Astrocyte (in vitro differentiated cells and primary cell): ENCODE measurements at places on chromosomes 12 and 14. TPM values are rescaled to one million over a fixed set of nuclear protein-coding genes. Genes with fewer than 3 reads are reported as not detected.
A peak's percentile ranks its signal among the peaks of the same experiment; 100 is the strongest.

The GNS gene
- total RNA-seq, result 106 and 109 TPM in 2 replicates

The NEK9 gene
- 45.2 and 56.3 TPM in 2 replicates for total RNA-seq

DNA sequence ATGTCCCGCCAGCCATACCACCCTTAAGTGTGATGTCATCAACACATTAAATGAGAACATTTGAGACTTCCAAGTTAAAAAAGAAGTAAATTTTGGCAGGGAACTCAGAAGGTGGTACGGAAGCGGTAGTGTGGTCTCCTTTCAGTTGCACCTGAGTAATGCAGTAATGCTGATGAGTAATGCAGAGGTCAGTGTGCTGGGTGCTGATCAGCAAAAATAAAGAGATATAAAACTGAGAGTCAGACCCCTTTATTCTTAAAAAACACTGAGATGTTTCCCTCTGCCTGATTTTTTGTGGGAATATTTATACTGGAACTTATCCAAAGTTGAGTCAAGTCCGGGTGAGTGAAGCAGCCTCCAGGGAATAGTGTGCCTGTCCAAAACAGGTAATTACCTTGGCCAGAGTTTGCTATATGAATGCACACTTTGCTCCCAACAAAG lies 370.6 kb upstream of the PRICKLE1 start:
- no peak overlapping the region for H3K4me3 ChIP-seq
- no peaks in the 10 kb centered on the region for H3K27me3 ChIP-seq
- peak; percentile 69 for DNase-seq
- no peaks in the 10 kb centered on the region for H3K36me3 ChIP-seq
- peaks cover 21% of the 10 kb centered on the region for H3K4me1 ChIP-seq

GRCh38 chr12:461425-461824 lies 1.7 kb downstream of the B4GALNT3 start:
- no peak overlapping the region for H3K27ac ChIP-seq
- DNase-seq, result no peak
- peaks cover 5% of the 10 kb centered on the region for H3K4me1 ChIP-seq
- peaks cover 75% of the 10 kb centered on the region for H3K27me3 ChIP-seq

- no peak overlapping the region for H3K27ac ChIP-seq
- peaks cover 18% of the 10 kb centered on the region for H3K27me3 ChIP-seq
- no peak for DNase-seq
- H3K36me3 ChIP-seq, result no peaks in the 10 kb centered on the region
Measured at GRCh38 chr14:95359994-95360826, 40.5 kb upstream of the CLMN start.

DNA sequence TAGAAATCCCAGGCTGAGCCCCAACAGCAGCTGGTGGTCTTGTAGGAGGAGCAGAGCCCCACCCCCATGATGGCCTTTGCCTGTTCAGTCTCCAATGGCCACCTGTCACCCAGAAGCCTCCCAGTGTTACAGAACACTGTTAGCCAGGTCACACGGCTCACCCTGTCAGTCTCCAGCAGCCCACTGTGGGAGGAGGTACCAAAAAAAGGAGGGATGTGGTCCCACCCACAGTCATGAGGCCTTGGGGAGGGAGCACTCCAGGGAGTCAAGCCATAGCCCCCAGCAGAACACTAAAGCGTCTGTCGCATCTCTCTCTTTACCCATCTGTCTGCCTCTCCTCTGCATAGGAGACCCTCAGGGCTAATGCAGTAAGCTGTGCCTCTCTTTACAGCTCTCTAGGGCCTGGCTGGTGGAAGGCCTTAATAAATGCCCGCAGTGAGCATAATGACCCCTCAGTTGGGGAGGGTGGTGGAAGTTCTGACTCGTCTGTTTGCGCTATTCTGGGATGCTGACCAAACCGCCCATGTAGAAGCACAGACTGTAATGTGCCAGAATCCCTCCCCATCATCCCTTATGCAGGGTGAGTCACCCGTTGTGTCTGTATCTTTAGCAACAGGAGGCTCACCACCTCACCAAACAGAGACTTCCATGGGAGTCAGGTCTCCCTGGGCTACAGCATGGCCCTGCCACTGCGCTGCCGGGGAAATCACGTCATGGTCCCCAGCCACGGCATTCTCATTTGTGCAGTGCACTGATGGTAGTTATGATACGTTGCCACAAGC lies 14.6 kb downstream of the C14orf132 start:
- H3K4me1 ChIP-seq, result peaks cover 31% of the 10 kb centered on the region
- peak overlapping the region; percentile 95 for H3K27ac ChIP-seq
- DNase-seq, result peak; percentile 100
- no peaks in the 10 kb centered on the region for H3K36me3 ChIP-seq
- H3K27me3 ChIP-seq, result no peaks in the 10 kb centered on the region
- no peak overlapping the region for H3K4me3 ChIP-seq

The MAP3K9 gene
- 10.7 and 13.0 TPM in 2 replicates for total RNA-seq

DNA sequence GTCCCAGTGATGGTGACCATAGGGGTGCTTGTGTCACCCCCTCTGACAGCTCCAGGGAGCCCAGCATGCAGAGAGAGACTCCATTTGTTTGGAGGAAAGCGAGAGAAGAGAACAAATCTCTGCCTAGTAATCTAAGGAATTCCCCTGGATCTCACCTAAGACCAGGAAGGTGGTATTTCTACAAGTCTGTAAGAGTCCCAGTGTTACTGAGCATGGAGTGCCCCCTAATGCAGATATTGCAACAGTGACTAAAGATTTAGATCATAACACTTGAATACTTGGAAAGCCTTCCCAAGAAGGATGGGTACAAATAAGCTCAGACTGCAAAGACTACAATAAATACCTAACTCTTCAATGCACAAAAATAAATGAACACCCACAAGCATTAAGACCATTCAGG lies 360.4 kb upstream of the GARIN6 start:
- H3K4me1 ChIP-seq, result no peaks in the 10 kb centered on the region
- no peak overlapping the region for H3K4me3 ChIP-seq
- H3K36me3 ChIP-seq, result no peaks in the 10 kb centered on the region
- no peak for DNase-seq
- no peaks in the 10 kb centered on the region for H3K27me3 ChIP-seq

The MUCL1 gene
- total RNA-seq, result not detected in 2 replicates

GRCh38 chr14:63055631-63056030 lies 10.4 kb upstream of the KCNH5 start:
- DNase-seq, result no peak
- no peak overlapping the region for H3K4me3 ChIP-seq
- H3K27me3 ChIP-seq, result no peaks in the 10 kb centered on the region
- no peaks in the 10 kb centered on the region for H3K4me1 ChIP-seq

- H3K27ac ChIP-seq, result no peak overlapping the region
- DNase-seq, result no peak
- no peaks in the 10 kb centered on the region for H3K4me1 ChIP-seq
- H3K36me3 ChIP-seq, result peaks cover 48% of the 10 kb centered on the region
Measured at GRCh38 chr12:50740307-50740706, 23.6 kb upstream of the ATF1 start.

DNA sequence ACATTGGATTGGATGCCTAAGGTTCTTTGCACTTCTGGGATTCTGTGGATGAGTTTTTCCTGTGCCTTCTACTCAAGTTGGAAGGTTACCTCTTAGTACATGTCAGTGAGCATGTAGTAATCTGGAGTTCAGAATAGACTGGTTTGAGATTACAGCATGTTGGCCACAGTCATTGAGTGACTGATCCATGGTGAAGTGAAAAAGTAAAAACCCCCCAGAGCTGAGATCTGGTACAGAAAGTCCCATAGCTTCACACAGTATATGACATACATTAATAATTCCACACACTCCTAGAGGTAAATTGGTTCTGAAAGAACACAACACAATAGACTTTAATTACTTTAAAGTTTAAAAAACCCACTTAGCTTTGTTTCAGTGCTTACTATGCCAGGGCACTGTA lies 11.9 kb upstream of the CCND2 start:
- H3K27me3 ChIP-seq, result peaks cover 4% of the 10 kb centered on the region
- no peaks in the 10 kb centered on the region for H3K36me3 ChIP-seq

DNA sequence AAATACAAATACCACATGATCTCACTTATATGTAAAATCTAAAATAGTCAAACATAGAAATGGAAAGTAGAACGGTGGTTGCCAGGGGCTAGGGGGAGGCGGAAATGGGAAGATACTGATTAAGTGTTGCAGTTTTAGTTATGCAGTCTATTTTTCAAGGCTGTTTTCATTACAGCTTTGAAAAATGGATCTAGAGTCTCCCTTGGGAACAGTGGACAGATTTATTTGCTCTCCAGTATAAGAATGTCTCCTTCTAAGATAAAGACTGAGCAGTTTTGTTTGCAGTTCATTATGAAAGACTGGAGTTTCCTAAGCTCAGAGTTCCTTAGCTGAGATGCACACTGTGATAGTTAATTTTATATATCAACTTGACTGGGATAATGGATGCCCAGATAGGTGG lies 202.5 kb downstream of the KLHL28 start:
- H3K27ac ChIP-seq, result no peak overlapping the region
- no peaks in the 10 kb centered on the region for H3K36me3 ChIP-seq
- no peak overlapping the region for H3K4me3 ChIP-seq
- H3K27me3 ChIP-seq, result no peaks in the 10 kb centered on the region
- no peaks in the 10 kb centered on the region for H3K4me1 ChIP-seq

DNA sequence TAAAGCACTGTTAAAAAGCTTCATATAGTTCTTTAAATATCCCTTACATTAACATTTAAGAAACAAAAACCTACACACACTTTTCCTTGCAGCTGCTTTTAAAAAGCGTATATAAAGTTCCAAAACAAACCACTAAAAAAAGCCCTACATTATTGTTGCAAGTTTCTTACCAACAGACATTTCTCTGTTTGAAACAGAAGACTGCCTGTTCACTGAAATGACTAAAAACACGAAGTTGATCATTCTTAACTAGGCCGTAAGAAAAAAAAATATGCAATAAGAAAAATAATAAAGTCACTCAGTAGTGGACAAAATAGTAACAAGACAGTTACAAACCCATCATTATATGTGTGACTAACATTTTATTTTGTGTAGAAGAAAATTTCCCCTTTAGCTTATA lies 37.3 kb downstream of the KIF21A start:
- H3K4me3 ChIP-seq, result no peak overlapping the region
- H3K4me1 ChIP-seq, result no peaks in the 10 kb centered on the region
- H3K27me3 ChIP-seq, result no peaks in the 10 kb centered on the region
- DNase-seq, result no peak
- H3K27ac ChIP-seq, result no peak overlapping the region

GRCh38 chr12:132545955-132546354 lies 56.0 kb downstream of the FBRSL1 start:
- no peak overlapping the region for H3K4me3 ChIP-seq
- H3K4me1 ChIP-seq, result peaks cover 4% of the 10 kb centered on the region
- no peak for DNase-seq
- H3K27me3 ChIP-seq, result no peaks in the 10 kb centered on the region

GRCh38 chr14:94952097-94952496 lies 182.2 kb upstream of the GSC start:
- peaks cover 6% of the 10 kb centered on the region for H3K27me3 ChIP-seq
- H3K4me1 ChIP-seq, result no peaks in the 10 kb centered on the region
- H3K27ac ChIP-seq, result no peak overlapping the region

- no peaks in the 10 kb centered on the region for H3K36me3 ChIP-seq
- H3K27ac ChIP-seq, result no peak overlapping the region
- peaks cover 5% of the 10 kb centered on the region for H3K4me1 ChIP-seq
- H3K4me3 ChIP-seq, result no peak overlapping the region
- DNase-seq, result no peak
Measured at GRCh38 chr14:92409043-92409442, 86.1 kb downstream of the SLC24A4 start.

The APOF gene
- not detected in 2 replicates for total RNA-seq

- no peak overlapping the region for H3K4me3 ChIP-seq
- no peak for DNase-seq
- no peaks in the 10 kb centered on the region for H3K36me3 ChIP-seq
Measured at GRCh38 chr12:63036974-63037335, 102.0 kb upstream of the PPM1H start.
